ENCODE measurements at places on chromosomes 5 and 9.

DNA sequence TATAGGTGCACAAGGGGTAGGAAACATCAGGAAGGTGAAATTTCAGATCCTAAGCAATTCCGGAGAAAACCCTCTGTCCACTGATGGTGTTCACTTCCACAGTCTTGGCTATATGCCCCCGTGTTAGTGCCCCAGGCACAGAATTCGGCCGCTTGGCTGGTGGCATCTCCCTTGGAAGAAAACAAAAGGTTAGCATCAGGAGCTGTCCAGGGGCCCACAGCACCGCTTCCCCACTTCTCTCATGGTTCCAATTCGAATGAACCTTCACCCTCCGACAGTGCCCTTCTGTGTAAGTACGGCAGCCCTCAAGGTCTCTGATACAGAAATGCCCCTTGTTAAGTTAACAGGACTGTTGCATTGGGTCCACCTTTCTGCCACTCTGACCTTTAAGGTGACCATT is 409.0 kb downstream of the GADD45G start:
- no peak for DNase-seq

DNA sequence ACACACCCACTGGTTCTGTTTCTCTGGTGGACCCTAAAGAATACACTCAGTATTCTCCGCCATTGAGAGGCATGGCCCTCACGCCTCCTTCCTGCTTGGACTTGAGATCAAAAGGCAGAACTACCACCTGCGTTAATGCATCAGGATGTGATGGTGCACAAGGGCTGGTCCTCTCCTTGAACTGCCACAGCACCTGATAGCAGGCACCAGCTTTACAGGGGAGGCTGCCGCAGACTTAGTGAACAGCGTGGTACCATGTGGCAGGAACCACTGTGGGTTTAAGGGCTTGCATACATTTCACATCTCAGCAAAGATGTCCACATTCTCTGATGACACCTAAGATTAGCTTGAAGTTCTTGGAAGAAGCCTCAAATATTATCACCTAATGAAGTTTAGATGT is 208.7 kb downstream of the GADD45G start:
- no peak for DNase-seq

DNA sequence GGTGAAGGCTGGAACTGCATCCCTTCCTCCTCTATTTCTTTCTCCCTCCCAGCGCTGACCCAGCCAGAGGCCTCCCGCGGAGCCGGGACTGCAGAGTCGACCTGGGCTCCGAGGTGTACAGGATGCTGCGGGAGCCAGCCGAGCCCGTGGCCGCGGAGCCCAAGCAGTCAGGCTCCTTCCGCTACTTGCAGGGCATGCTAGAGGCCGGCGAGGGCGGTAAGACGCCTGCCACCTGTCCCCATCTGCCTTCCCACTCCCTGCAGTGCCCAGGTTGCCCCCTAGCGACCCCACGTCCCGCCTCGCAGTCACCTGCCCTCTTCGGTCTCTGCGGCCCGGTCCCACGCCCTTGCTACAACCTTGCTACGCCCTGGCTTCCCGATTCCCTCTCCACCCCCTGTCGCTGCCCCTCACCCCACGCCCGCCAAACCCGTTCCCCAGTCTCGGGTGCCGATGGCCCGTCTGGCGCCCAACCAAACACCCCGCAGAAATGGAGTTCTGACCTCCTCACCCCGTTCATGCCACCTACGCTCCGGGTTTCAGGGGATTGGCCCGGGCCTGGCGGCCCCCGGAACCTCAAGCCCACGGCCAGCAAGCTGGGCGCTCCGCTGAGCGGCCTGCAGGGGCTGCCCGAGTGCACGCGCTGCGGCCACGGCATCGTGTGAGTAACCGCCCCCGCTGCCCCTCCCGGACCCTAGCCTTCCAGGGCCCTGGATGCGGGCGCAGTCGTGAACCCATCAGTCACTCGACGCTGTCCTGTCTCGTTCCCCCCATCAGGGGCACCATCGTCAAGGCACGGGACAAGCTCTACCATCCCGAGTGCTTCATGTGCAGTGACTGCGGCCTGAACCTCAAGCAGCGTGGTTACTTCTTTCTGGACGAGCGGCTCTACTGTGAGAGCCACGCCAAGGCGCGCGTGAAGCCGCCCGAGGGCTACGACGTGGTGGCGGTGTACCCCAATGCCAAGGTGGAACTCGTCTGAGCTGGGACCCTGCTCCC is 14.1 kb downstream of the PDLIM4 start:
- no peak for DNase-seq

- DNase-seq, result no peak
Observed at GRCh38 chr9:82922686-82923085, 140.3 kb downstream of the RASEF start.

DNA sequence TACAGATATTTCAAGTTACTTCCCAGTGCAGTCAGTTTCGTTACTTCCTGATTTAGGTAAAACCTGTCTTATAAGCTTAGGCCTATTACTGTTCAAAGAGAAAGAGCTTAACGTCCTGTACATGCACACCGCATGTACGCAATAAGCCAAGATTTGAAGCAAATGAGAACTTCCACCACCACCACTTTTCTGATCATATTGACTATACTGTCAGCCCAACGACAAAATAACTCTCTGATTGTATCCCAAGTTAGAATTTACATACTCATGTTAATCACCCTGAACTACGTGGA is 5.1 kb downstream of the NFIB start:
- no peak for DNase-seq

GRCh38 chr5:168269937-168270330 is 21.5 kb upstream of the WWC1 start:
- peak; percentile 16 for DNase-seq

GRCh38 chr5:1445689-1446601 is 705 bp upstream of the SLC6A3 start:
- no peak for DNase-seq

- peak; percentile 37 for DNase-seq
Observed at GRCh38 chr9:94675008-94675881, 35.9 kb upstream of the FBP1 start.

DNA sequence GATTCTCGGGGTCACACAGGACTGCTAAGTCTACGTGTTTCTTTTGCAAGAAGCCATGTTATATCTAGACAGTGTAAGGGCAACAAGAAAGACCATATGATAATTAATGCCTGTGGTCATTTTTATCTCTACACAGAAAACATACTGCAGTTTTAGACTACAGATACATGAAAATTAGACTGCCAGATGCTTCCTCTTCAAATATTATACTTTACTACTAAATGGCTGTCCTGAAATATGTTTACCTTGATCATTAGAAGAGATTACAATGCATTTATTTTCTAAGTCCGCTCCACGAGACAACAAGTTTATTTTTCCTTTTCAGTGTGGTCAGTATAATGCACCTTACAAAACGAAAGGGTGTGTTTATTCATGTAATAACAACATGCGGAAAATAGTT is 147.6 kb downstream of the KIAA0825 start:
- no peak for DNase-seq

- DNase-seq, result no peak
Observed at GRCh38 chr5:110194191-110194590, 504.5 kb downstream of the MAN2A1 start.

DNA sequence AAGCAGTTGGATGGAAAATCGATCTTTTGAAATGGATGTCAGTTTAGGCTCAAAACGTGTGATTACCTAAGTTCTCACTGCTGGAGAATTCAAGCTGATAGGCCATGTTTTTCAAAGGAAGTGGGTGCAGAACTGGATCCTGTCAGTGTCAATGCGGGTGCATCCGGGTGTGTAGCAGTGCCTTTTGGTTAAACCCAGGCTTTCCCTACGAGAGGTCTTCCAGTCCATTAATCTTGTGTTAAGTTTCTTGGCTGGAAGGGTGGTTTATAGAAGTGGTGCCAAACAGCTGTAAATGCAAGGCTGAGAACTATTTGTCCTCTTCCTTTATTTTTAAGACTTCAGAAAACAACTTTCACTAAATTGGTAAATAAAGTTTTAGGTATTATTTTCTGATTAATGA is 71.9 kb downstream of the DAPK1 start:
- peak; percentile 61 for DNase-seq

DNA sequence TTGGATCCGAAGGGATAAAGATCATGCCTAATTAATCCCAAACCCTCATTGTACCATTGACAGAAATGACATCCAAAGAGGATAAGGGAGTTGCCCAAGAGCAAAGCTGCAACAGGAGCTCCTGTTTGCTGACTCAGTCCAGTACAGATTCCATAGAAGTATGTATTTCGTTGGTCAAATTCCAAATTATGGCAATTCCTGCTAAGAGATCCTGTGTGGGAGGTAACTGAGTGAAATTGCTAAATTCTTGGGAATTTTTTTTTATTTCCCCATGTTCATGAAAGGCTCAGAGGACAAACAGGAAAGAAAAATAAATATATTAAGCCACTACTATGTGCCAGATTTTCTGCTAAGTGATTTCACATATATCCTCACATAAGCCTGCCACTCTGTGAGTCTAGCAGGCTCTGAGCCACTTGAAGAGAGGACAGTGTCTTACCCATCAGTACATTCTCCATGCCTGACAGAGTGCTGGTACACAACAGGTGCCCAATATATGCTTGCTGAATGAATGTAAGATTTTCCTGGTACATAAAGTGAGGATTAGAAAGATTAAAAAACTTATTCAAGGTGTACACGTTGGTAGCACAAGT is 132.7 kb downstream of the GLIS3 start:
- DNase-seq, result peak; percentile 95

Data from fibroblast of pulmonary artery (primary cell).